ENCODE measurements at places on chromosomes 4 and X.

DNA sequence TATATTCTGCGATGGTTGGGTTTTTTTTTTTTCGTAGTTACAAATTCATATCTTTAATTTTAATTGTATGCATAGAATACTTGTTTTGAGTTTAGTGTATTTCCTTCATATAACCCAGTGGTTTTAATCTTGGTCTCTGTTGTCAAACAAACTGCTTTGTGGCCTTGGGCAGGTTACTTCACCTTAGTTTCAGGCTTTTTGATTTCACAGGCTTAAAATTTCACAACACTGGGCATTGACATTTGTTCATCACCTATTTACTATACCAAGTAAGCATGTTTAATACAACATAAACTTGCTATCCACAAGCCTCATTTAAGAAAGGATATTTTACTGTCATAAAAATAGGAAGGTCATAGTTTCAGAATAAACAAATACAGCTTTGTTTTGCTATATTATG lies 14.7 kb downstream of the RAPGEF2 start:
- no peak for DNase-seq

DNA sequence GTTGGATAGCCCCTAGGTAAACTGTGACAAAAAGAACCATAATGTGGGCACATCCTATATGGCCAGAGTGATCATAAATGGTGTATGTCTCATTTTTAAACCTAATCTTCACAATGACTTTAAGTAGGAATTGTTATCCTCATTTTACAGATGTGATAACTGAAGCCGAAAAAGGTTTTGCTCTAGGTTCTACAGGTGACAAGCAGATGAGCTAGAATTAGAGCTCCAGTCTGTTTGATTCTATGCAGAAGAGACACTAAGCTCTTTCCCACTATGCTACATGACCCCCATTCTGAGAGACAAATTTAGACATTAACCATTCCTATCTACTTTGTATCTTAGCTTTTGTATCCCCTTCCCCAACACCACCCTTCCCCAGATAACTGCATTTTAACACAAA lies 2.0 kb downstream of the AREG start:
- DNase-seq, result no peak

DNA sequence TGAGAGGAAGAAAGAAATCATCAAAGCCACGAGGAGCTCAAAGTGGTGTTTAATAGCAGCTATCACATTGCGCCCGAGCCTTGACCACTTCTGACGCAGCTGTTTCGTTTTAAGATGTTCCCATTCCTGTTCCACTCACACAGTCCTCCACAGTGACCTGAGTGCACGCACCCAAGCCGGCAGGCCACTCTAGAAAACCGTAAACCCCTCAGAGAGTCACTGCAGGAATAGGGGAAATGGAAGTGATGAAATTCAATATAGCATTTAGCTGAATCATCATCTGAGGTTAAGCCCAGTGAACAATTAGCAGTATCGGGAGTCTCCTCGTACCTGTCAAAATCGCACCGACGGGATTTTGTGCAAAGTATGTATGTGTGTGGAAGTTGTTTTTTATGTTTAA lies 17.9 kb upstream of the HAND2 start:
- no peak for DNase-seq

DNA sequence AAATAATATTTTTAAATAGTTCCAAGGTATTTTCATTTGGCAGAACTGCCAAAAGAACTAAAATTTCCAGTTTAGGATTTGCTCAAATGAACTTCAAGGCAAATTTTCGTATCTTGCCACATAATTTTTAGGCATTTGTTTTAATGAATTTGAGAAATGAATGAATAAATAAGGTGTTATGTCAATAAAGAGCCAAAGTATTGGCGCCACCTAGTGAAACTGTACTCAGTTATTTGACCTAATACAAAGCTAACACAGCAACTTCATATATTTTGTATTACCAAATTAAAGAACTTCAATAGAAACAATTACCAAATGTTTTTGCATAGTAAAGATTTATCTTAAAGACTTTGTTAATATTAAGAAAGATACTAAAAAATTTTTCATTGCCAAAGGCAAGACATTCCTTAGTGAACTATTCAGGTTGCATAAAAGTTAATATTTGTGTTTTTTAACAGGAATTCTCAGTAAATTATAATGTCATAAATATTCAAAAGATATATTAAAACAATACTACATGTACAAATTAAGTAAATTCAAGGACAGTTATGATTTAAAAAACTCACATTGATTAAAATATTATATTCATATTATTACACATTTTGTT lies 50.3 kb downstream of the STPG2 start:
- no peak for DNase-seq

GRCh38 chr4:26573389-26573794 lies 10.5 kb upstream of the TBC1D19 start:
- peak; percentile 13 for DNase-seq

DNA sequence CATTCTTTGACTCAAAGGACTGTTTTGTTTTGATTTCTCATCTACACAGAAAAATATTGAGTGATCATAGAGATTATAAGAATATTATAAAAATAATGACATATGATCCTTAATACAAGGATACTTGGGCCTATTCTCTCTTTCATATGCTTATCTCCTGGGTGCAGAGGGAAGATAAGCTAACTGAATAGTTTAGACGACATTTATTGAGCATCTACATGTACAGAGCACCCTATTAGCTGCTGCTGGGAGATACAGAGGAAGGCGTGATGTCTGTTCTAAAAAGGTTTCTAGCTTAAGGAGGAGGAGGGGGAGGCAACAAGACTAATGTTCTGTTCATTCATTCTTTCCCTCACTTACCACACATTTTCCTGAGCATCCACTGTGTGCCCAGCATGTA lies 106.8 kb downstream of the HDAC8 start:
- DNase-seq, result no peak

- no peak for DNase-seq
Observed at GRCh38 chr4:122614621-122615020, 6.2 kb downstream of the IL21 start.

- DNase-seq, result no peak
Observed at GRCh38 chr4:185502386-185502785, 30.9 kb upstream of the CCDC110 start.

DNA sequence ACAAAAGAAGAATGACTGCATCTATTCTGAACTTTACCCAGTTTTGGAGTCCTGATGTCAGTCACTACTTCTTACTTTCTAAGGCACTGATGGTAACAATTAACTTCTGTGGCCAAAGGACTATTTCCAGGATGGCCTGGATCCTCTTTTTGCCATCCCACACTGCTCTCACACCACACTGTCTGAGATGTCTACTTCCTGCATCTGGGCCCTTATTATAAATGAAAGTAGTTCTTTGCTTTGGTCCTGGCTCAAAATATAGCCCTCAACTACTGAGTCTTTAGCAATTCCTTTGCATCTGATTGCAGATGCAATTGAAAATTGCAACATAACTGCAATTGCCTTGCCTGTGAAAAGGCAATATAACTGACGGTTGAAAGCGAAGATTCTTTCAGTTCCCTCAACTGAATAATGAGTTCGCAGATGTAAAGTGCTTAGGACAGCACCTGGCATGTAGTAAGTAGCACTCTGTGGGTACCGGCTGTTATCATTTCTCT lies 44.2 kb downstream of the COQ2 start:
- DNase-seq, result no peak

DNA sequence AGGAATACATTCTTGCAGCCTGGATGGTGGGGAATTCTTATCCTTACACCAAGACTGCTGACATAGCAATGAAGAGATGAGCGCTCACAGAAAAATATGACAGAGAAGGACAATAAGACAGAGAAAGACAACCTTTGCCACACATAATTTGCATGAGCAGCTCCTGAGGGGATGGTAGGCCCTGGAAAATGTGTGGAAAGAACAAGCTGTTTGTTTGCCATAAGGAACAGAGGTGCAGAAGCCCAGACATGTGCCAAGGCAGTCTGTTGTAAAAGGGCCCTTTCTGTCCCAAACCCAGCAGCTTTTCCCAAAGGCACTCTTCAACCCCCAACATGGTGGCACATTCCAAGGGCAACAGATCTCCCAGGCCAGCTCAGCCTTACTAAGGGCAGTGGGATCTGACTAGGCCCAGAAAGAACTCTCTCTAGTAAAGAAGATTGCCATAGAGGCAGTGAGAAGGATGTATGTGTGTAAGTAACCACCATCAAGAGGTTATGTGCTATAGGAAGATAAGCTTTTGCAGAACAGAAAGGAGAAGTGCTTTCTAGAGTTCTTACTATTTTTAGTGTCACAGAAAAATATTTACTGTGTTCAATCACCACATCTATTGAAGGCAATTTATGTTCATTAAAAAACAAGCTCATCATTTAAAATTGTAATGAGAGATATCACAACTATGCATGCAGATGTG lies 287.0 kb upstream of the RASGEF1B start:
- no peak for DNase-seq

GRCh38 chrX:36568946-36569345 lies 439.2 kb upstream of the FAM47C start:
- DNase-seq, result no peak

- DNase-seq, result no peak
Observed at GRCh38 chrX:1035206-1035605, 177.2 kb downstream of the CRLF2 start.

GRCh38 chr4:24040811-24041210 lies 151.0 kb upstream of the PPARGC1A start:
- DNase-seq, result no peak

- no peak for DNase-seq
Observed at GRCh38 chr4:165967486-165967885, 94.4 kb downstream of the TLL1 start.

DNA sequence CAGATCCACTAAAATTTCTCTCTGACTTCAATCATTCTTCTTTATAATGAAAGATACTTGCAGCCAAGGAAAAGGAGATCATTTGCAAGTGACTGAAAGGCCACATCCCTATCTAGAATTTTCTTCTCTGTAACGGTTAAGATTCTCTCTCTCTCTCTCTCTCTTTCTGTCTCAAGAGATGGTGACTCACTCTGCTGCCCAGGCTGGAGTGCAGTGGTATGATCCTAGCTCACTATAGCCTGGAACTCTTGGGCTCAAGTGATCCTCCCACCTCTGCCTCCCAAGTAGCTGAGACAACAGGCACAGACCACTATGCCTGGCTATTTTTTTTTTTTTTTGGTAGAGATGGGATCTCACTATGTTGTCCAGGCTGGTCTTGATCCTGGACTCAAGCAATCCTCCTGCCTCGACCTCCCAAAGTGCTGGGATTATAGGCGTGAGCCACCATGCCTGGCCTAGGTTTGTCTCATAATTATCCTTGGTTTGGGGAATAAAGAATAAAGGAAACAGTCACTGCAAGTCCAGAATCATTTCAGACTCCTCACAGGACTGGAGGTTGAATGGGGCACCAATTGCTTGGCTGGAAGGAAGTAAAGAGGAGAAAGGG lies 33.3 kb upstream of the GALNT7 start:
- DNase-seq, result no peak

DNA sequence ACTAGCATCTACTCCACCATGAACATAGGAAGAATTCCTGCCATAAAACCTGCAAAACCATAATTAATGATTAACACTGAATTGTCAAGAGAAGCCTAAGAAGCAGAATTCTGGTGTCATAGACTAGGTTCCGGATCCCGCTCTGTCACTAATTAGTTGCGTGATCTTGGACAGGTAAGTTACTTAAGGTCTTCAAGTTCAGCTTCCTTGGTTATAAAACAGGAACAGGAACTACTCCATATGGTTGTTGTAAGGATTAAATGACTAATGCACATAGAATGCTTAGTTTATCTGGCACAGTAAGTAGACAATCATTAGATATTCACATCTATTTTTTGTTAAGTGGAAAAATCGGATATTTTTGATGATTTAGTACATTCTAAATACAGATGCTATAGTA lies 14.3 kb downstream of the G3BP2 start:
- no peak for DNase-seq

GRCh38 chr4:77183777-77184420 lies 26.9 kb downstream of the CCNG2 start:
- no peak for DNase-seq

DNA sequence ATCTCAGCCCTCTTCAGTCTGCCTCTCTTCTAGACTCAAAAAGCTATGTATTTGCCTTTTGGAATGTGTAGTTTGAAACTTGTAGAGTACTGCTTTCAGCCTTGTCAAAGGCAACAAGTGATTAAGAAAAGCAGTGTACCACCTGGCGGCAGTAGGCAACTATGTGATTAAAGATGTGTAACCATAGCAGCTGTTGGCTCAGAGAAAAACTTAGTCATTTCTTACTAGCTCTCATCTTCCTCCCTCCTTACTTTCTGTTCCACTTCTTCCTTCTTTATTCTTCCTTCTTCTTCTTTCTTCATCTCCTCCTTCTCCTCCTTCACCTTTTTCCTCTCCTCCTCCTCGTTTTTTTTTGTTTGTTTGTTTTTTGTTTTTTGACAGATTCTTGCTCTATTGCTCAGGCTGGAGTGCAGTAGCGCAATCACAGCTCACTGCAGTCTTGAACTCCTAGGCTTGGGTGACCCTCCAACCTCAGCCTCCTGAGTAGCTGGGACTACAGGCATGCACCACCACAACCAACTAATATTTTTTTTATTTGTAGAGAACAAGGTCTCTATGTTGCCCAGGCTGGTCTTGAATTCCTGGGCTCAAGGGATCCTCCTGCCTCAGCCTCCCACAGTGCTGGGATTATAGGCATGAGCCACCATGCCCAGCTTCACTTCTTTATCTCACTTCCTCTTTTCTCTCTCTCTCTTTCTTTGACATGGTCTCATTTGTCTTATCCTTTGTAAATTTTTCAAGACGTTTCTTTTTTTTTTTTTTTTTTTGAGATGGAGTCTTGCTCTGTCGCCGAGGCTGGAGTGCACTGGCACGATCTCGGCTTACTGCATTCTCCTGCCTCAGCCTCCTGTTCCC lies 32.6 kb downstream of the ABHD18 start:
- DNase-seq, result peak; percentile 18

DNA sequence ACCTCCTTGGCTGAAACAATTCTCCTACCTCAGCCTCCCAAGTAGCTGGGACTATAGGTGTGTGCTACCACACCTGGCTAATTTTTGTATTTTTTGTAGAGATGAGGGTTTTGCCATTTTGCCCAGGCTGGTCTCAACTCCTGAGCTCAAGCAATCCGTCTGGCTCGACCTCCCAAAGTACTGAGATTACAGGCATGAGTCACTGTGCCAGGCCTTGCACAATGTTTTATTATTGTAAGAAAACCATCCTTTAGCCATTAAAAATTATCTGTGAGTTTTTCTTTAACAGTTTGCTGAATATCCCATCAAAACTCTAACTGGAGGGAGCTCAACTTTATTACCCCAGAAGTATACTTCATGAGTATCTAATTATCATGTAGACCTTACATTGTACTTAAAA lies 900.3 kb downstream of the PCDH7 start:
- no peak for DNase-seq

DNA sequence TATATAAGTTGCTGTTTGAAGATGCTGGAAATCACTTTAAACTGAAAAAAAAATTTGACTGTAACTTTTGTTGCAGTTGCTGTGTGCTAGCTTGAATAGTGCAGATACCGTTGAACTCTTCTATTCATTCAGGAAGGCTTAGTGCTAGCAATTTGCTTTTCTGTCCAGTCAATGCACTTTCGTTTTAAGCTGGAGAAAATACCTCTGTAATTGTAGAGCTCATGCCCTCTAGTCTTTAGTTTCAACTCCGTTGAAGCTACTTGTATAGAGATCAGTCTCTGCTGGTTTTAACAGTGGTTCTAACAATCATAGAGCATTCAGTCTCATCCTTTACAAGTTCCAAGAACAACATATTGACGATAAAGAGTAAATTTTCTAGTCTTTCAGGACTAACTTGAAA lies 49.0 kb upstream of the TRPC3 start:
- DNase-seq, result no peak

- no peak for DNase-seq
Observed at GRCh38 chr4:171583790-171584189, 229.4 kb upstream of the GALNTL6 start.

- no peak for DNase-seq
Observed at GRCh38 chr4:83297548-83298260, 13.1 kb upstream of the COQ2 start.

All from AG04450 (cell line).